Activated naive CD4-positive, alpha-beta T cell treated with anti-CD3 and anti-CD28 coated beads, Interleukin-2, amount 10 ng/mL, durations not matched to agents 7 days and 5 days (primary cell): ENCODE measurements at places on chromosomes 13 and 19.
A peak's percentile ranks its signal among the peaks of the same experiment; 100 is the strongest.

- no peak for DNase-seq
Observed at GRCh38 chr19:13876834-13877233, at the start of gene NANOS3. Gene NANOS3 (plus strand): TSS chr19:13877134. CDS start chr19:13877249, 115 bp downstream.

DNA sequence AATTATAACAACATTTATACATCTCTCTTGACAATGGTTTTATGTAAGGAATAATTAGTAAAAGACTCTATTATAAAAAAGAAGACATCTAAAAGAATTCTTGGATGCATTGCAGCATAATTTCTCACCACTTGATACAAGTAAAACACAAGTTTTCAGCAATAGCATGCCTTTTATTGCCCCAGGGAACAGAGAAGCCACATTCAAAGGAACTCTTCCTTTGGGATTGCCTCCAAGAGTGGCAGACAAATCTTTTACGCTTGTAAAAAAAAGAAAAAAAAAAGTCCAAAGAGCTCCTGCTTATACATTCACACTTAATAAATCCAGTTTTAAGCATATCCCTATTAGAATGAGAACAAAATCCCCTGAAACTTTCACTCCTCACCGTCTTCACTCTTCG is 2357.8 kb upstream of the PCDH20 start:
- no peak for DNase-seq

DNA sequence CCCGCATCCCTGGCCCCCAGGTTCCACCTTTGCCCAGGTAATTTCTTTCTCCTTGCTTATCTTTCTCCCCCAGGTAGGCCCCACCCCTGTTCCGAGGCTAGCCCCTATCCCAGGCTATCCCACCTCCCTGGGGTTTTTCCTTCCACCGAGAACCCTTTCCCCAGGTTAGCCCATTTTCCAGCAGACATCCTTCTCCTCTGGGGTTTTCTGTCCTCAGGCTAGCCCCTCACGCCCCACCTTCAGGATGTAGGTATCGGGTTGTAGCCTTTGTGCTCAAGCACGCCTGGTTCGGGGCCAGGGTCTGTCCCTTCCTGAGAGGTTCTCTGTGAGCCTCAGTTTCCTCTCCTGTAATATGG is 837 bp downstream of the FSD1 start:
- no peak for DNase-seq

GRCh38 chr19:6979399-6979798 is 41.8 kb downstream of the MBD3L2B start:
- peak; percentile 30 for DNase-seq

DNA sequence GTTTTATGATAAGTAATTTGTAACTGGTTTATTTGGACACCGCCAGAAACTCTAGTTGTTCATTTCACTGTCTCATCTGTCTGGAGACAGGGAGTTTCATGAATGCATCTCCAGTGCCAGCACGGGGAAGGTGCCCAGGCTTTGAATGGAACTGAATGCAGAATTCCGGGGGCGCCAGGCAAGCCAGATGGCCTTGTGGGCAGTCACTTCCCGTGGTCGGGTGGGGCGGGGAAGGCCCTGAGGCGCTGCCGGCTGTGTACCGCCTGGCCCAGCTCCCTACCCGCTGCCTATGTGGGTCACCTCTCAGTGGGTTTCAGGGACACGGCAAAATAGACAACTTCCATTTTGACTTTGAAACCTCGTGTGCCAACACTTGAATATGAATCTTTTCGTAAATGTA is 28.8 kb upstream of the MCF2L start:
- DNase-seq, result no peak

DNA sequence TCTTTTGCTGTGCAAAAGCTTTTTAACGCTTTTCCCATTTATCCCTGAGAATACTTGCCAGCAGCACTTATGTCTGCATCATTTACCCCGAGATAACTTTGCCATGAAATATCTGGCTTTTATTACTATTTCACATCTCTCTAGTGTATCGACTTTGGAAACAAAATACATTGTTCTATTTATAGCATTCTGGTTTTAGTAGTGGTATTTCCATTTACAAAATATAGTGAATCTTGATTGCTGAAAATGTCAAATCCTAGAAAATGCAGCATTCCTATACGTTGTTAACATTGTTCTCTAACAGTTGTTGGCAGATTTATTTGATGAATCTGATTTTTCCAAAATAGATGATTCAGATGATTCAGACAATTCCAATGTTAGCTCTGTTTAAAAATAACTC is 189.3 kb upstream of the SPRY2 start:
- no peak for DNase-seq

GRCh38 chr13:113763961-113764792 is 5.2 kb downstream of the TMEM255B start:
- DNase-seq, result no peak

DNA sequence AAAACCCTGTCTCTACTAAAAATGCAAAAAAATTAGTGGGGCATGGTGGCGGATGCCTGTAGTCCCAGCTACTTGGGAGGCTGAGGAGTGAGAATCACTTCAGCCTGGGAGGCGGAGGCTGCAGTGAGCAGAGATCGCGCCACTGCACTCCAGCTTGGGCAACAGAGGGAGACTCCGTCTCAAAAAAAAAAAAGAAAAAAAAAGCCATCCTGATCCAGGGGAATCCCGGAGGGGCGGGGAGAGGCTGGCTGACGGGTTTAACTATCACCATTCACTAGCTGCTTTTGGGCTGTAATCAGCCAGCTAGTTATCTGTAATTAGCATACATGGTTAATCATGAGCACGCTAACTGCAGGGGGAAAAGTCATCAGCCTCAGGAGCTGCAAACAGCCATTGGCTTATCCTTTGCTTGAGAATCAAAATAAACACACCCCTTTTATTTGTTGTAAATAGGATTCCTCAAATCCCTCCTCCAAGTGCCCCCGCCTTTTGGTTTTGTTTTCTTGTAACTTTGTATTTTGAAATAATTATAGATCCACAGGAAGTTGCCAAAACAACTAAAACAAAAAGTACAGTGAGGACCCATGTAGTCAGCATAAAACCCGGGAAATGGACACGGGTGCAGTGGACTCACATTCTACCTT is 9.6 kb downstream of the FSD1 start:
- no peak for DNase-seq

DNA sequence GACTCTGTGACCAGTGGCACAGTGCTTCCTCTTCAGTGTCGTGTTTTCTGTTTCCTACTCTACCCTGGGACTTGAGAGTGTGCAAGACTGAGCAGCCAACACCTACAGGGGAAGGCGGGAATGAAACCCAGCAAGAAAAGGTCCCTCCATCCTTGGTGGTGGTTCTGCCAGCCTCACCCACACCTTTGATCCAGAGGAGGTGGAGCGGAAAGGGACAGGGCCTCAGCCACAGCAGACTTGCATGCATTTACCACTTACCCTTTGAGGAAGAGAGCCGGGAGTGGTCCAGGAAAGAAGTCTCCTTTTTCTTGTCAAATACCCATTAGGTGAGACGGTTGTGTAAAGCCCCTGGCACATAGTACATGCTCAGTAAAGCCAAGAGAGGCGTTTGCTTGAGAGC is 164.8 kb upstream of the ZNF536 start:
- DNase-seq, result no peak

DNA sequence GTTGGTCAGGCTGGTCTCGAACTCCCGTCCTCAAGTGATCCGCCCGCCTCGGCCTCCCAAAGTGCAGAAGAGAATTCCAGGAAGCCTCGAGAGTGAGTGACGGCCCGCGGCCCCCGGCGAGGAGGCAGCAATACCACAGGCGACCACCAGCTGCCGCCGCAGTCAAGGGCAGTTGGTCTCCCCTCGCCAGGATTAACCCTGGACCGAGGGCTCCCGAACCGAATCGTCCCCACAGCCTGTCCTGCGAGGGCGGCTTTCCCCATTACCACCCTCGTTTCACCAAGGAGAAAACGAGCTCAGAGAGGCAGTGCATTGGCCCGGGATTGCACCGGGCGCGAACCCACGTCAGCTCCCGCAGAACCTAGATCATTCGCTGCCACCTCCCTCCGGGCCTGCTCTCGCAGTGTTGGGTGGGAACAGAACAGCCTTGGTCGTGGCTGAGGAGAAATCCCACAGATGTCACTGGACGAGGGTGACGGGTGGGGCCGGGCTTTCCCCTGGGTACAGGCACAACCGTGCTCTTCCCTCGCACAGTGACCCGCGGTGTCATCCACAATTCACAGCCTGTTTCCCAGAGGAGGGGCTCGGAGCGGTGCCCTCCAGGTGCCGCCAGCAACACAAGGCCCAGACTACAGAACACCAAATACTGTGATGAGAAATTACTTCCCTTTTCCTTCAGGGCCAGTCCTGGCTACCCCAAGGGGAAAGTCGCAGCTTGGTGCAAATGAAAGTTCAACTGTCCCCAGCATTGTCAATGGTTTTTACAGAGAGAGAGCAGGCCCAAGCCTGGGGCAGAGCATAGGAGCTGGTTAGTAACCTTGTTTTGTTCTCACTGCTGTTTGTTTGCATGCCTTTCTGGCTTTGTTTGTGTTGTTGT is 24.8 kb downstream of the C2CD4C start:
- no peak for DNase-seq

- no peak for DNase-seq
Observed at GRCh38 chr13:40311356-40312101, 354.9 kb downstream of the FOXO1 start.

DNA sequence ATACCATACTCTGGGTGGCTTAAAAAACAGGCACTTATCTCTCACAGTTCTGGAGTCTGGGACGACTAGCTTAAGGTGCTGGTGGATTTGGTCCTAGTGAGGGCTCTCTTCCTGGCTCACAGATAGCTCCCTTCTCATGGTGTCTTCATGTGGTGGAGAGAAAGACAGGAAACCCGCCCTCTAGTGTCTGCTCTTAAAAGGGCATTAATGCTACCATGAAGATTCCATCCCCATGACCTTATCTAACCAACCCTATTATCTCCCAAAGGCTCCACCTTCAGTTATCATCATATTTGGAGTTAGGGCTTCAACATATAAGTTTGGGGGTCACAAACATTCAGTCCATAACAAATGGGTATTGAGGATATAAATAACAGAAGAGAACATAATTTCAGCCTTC is 139.4 kb downstream of the HS6ST3 start:
- DNase-seq, result no peak

GRCh38 chr19:8373867-8374813 is 10.2 kb downstream of the ANGPTL4 start:
- DNase-seq, result no peak

DNA sequence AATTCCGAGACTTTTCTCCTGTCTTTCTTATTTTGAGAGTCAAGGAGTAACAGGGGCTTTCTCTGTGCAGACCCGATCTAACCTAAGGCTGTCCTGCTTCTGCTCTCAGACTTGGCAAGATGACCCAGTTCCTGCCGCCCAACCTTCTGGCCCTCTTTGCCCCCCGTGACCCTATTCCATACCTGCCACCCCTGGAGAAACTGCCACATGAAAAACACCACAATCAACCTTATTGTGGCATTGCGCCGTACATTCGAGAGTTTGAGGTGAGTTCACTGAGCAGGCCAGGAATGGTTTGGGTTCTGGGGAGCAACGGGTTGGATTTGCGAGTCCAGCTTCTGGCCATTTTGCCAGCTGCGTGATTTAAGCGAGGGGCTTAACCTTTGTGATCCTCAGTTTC is 1.0 kb downstream of the SNRNP70 start:
- DNase-seq, result no peak

- peak; percentile 93 for DNase-seq
Observed at GRCh38 chr19:4811328-4812131, 20.0 kb downstream of the TICAM1 start.

- DNase-seq, result no peak
Observed at GRCh38 chr13:87123987-87124784, 547.0 kb upstream of the SLITRK5 start.

DNA sequence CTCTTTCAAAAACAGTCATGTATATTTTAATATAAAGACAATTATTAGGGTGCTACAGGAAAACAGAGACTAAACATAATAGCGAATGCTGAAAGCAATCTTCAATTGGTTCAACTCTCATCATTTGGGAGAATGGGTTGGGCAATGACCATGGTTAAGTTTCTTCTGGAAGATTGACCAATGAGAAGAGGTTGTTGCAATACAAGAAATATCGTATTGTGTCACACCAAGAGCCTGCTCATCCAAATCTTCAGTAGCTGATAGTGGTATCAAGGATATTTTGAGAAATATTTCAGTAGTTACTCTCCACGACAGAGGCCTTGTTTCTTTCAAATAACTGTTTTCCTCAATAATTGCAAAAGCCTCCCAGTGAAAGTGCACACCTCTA is 83.0 kb upstream of the FNDC3A start:
- no peak for DNase-seq

DNA sequence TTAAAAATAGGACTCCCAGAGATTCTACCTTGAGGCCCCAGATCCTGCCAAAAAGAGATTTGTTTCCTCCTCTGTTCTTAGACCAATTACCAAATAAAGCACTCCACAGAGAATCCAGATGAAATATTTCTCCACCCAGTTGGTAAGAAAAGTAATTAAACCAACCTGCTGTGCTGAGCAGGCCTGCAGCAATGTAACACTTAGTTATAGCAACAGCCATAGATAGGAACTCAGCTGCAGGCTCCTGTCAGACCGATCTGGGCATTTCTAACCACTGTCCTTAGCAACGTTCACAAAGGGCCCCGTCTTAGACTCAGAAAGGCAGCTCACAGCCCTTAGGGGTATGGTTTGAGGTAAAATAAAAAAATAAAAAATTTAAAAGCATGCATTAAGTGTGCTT is 271.1 kb downstream of the KCNRG start:
- no peak for DNase-seq

- no peak for DNase-seq
Observed at GRCh38 chr13:91894316-91894715, 495.9 kb downstream of the GPC5 start.

DNA sequence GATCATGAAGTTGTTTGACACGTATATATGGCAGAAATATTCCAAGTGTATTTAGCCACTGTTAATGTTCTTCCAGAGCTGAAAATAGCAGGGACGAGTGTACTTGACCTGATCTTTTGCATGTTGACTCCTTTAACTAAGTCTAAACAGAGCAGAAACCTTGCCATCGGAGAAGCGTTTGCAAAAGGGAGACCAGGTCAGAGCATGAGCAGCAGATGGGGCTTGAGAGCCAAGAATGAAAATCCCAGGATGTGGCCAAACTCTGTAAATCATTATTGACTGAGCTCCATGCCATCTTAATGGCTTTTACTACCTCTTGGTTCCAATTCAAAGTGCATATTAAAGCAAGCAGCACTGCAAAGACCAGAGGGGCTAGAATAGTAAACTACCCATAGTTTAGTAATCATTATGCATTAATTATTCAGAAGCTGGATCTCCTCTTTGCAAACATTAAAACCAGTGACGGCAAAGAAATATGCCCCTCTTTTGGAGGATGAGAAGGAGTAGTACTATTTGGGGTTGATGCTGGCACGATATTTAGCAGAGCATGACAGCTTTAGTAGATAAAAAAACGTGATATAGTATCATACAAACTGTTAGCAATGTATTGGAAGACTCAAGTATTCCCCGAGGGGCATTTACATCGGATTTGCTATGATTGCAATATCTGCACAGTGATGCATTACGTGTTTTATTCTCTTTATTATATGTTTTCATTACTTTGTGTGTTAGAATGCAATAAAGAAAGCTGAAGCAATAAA is 55.7 kb downstream of the FAM216B start:
- DNase-seq, result no peak

GRCh38 chr13:51704399-51705313 is 99.3 kb downstream of the DHRS12 start:
- DNase-seq, result no peak
